Inflammatory macrophage treated with lipopolysaccharide for 4 hours (primary cell): ENCODE measurements at places on chromosomes 7 and 10.

DNA sequence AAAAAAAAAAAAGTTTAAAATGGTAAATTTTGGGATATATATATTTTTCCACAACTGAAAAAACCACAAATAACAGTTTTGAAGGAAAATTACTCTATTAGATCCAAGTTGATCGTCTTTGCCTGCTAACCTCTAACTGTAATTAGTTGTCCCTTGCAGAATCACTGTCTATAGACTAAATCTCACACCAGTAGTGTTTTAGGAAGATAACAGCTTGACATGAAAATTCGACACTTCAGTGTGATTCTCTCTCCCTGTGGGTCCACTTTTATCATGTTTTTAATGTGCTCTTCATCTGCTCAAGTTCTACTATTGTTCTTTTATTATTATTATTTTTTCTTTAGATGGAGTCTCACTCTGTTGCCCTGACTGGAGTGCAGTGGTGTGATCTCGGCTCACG lies 24.5 kb upstream of the ARHGAP21 start:
- no peak for DNase-seq

DNA sequence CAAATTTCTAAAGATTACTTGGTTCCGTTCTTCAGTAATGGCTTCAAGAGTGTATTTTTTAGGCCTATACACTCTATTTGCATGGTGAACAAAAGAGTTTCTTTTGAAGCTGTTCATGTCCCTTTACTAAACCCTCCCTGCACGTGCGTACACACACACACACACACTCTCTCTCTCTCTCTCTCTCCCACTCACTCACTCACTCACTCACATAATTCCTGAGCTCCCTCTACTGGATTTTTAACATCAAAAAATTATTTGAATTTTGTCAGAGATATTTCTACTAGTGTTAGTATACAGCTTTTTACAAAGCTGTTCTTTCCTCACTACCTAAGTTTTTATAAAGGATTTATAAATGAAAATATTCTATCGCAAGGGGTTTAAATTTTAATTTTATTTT lies 85.9 kb downstream of the UBE3C start:
- DNase-seq = no peak

- no peak for DNase-seq
These were observed 40.9 kb upstream of the FAM20C start for GRCh38 chr7:151346-152050.

GRCh38 chr10:21495002-21495751 lies 30.3 kb downstream of the SKIDA1 start:
- peak; percentile 50 for DNase-seq

- DNase-seq = no peak
These were observed 6.1 kb upstream of the CREB5 start for GRCh38 chr7:28406192-28406591.

DNA sequence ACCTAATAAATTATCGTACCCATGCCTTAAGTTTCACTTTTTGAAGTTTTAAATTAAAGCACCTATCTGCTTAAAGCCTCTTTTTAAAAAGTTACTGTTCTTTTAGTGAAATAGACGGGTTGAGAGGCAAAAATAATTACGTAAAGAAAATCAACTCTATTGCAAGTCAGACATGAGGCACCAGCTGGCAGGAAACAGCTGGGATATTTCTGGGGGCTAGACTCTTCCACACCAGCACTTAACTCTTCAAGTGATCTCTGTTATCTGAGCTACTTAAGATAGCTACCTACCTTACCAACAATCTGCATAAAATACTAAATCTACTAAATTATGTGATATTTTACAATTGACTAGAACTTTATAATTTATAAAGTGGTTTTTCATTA lies 35.8 kb downstream of the GBF1 start:
- DNase-seq = no peak

- peak; percentile 70 for DNase-seq
These were observed 724 bp downstream of the CAPZA2 start for GRCh38 chr7:116862951-116863670.

DNA sequence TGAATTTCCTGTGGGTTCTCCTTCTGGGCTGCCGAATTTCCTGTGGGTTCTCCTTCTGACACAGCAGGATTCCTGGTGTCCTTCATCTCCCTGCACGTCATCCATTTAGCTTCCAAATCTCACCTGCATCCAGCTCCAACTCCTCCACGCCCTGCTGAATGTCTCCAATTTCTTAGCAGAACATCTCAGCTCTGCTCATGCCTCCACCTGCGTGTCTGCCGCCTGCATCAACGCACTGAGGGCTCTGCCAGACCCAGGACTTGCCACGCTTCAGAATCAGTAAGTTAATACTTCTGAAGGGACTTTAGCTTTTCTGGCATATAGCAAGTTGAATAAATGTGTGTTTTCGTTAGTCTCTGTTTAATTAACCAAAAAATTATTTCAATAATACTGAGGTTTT lies 31.1 kb upstream of the VIPR2 start:
- DNase-seq = no peak

DNA sequence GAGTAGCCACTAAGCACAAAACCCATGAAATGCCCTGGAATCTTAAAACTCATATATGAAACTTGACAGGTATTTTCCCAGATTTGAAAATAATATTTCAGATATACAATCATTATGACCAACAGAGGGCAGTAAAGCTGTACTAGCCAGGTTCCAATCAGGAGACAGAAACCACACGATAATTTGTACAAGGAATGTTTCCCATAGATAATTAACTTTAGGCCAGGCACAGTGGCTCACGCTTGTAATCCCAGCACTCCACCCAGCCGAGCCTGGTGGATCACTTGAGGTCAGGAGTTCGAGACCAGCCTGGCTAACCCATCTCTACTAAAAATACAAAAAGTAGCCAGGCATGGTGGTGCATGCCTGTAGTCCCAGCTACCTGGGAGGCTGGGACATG lies 31.0 kb upstream of the NUB1 start:
- peak; percentile 45 for DNase-seq

- no peak for DNase-seq
These were observed 11.7 kb downstream of the AASS start for GRCh38 chr7:122132341-122132740.

- DNase-seq = no peak
These were observed 1456.1 kb downstream of the GATA3 start for GRCh38 chr10:9510626-9511025.

DNA sequence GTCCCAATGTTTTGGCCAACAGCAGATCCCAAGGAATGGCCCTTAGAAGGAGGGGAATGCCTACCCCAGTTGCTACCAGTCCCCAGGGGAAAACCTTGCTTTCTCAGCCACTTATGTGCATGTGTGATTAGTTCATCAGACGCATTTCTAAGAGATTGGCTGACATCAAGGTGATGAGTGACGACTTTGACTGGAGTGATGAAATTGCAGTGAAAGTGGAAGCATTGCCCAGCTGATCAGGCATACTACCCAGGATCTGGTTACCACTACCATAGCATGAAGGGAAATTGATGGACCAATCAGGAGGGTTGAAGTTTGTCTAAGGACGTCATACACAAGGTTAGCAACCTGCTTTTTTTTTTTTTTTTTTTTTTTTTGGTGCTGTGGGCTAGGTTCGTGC lies 90.3 kb upstream of the ELMO1 start:
- no peak for DNase-seq

DNA sequence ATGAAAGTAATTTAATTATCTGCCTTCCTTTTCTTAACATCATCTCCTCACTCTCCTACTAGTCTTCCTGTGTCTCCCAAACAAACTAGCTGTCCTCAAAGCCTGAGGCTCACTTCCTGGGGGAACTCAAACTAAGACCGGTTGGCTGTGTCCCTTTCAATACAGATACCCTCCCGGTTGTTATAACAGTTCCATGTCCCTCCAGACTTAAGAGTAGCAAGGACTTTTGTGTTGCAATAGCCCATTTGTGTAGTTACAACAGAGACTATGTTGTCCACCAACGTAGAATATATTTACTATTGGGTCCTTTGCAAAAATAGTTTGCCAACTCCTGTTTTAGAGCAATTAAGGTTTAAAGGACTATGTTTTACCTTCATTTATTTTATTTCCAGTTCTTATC lies 8.6 kb upstream of the TARP start:
- no peak for DNase-seq

DNA sequence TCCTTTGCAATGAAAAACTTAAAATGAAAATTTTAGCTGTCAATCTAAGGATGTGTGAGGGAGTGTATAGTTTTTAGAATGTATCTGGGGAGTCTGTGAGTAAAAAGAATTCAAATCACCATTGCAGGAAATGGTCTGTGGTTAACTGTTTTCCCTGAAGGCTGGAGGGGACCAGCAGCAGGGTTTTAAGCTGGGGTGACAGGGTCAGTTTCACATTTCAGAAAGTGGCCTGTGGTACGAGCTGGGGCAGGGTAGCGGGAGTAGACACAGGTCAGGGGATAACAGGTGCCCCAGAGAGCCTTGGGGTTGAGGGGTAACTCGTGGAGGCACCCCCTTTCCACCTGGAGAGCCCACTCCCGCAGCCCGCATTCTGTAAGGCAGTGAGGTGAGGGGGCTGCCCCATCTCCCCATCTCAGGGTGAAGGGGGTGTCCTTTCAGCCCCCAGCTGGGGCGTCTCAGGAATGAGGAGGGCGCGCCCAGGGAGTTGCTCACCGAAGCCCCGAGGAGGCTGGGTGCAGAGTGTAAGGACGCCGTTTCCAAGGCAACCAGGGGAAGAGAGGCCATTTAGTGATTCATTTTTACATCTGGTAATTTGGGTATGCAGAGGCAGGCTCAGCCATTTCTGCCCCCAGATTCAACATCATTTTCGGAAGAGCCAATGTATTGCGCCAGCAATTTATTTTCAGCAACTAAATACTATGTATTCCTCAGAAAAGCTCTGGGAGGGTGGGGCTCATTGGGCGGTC lies 168.9 kb downstream of the SLIT1 start:
- DNase-seq = no peak

DNA sequence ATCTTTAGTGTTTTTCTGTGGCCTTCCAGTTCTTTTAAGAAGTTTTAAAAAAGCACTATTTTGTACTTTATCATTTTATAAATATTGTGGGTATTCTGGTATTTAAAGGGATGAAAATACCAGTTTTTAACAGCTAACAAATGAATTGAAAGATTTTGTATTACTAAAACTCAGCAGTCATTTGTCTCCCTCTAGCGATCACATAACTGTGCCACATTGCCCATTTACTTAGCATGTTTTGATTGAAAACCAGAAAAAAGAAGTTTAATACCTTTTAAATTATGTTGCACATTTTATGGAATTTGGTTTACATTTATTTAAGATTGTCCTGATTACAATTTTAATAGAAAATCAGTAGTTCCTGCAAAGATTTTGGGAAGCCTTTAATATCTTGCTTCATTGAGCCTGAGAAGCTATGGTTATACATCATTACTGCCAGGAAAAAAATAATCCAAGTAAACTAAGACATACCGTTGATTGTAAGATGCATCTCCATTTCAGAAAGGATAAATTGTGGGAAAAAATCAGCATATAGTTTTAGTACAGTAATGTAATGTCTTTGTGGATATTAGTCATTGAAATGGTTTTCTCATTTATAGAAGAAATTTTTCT lies 34.9 kb downstream of the TAX1BP1 start:
- DNase-seq = peak; percentile 26

- no peak for DNase-seq
These were observed 175.9 kb downstream of the BAMBI start for GRCh38 chr10:28853195-28853594.

DNA sequence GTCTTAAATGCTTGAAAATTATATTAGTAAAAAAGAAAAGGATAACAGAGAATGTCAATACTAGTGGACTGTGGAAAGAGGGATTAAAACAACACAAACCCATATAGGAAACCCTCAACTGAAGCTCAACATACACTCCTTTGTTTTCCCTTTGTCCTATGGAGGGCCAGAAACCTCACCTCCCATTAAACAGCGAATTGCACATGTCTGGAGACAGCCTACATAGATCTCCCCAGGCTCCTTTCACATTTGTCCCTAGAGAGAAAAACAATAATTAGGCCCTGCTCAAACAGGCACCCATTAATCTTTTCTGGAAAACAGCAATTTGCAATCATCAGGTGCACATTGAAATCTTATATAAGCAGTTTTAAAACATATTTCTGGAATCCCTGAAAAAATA lies 87.6 kb upstream of the SEMA3D start:
- DNase-seq = no peak

GRCh38 chr10:48458662-48459048 lies 146.2 kb downstream of the ARHGAP22 start:
- DNase-seq = no peak

DNA sequence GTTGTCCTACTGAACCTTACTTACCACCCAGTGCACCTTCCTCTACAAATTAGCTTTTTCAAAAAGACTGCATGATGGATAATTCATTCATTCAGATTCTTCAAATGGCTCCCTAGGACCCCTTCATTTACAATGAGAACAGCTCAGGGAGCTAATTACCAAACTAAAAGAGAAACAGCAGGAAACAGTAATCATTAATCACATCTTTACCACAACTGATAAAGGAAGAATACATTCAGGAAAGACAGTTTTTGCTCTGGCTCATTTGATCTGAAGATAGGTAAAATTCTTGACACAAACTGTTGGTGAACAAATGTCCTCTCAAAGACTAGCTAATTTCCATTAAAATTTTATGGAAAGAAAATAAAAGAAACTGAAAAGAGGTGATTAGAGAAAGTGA lies 1652.7 kb upstream of the LRRTM3 start:
- DNase-seq = no peak

DNA sequence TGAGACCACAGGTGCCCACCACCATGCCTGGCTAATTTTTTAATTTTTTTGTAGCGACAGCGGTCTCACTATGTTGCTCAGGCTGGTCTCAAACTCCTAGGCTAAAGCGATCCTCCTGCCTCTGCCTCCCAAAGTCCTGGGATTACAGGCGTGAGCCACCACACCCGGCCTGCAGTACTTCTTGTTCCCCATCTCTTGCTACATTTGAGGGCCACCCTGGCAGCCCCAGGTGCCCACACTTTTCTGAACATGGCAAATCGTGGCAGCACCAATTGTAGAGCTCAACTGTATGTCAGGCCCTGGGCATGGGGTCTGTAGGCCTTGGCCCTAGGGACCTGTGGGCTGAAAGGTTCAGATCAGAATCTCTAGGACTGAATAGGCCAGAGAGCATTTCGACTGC lies 25.1 kb upstream of the LIMK1 start:
- DNase-seq = no peak

GRCh38 chr7:157843336-157844140 lies 506.7 kb downstream of the DNAJB6 start:
- no peak for DNase-seq

GRCh38 chr7:133560900-133561299 lies 308.0 kb downstream of the EXOC4 start:
- DNase-seq = no peak

GRCh38 chr7:49775065-49775948 lies 1.9 kb downstream of the VWC2 start:
- no peak for DNase-seq

- DNase-seq = peak; percentile 51
These were observed 38.4 kb upstream of the PLXNA4 start for GRCh38 chr7:132614428-132615318.

DNA sequence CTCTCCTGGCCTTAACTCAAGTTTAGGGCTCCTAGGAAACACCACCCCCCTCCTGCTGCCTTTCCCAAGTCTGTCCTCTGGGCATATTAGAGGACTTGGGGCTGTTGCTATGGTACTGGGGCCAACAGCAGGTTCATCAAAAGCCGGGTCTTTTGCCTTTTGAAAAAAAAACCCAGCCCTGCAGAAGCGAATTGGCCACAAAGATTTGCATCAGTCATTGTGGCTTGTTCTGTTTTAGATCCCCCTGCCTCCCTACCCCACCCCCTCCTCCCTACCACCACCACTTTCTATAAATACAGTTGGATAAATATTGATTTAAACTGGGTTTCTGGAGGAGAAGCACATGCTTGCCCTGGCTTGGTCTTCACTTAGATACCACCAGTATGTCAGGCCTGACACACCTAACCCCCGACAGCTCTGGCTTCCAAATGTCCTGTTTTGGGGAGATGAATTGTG lies 7.0 kb downstream of the MXI1 start:
- no peak for DNase-seq
